Right atrium auricular region (tissue), 2 donors: ENCODE measurements at places on chromosomes 11 and 22.

DNA sequence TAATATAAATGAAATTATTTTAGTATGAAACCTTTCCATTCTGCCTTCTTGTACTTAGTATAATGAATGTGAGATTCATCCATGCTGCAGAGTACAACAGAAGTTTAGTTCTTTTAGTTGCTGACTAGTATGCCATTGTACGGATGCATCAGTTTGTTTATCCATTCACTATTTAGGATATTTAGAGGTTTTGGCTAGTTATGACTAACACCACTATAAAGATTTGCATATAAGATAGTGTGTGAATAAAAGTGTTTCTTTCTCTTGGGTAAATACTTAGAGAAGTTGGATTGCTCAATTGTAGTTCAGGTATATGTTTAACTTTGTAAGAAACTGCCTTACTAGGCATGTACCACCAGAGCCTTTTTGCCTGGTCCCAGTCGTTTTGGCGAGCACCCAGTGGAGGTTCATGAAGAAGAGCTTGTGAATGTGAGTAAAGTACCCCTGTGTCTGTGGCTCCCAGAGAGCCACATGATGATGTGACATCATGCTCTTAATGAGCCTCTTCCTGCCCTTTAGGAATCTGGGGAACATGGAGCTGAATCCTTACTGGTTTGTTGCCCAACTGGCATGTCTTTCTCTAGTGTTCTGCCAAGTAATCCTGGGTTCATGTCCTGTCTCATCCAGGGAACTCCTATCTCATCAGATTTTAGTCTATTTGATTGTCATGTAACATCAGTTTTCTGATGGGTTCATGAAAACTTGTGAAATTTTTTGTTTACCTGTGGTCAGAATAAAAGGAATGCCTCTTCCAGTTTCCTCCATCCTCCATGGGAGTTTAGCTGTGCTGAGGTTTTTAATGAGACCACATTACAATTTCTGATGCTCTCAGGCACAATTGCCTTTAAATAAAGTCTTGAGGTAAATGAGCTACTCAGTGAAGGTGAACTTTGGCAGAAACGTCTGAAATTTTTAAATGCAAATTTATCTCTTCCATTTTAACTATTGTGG lies 234.8 kb downstream of the CASP12 start:
- DNase-seq: no peak

- DNase-seq: no peak
These were observed 64.8 kb downstream of the CADM1 start for GRCh38 chr11:115439385-115439784.

- peak; percentile 46 for DNase-seq
These were observed 502.9 kb downstream of the BRD1 start for GRCh38 chr22:49324527-49325491.

- no peak for DNase-seq
These were observed 16.6 kb upstream of the CHKA start for GRCh38 chr11:68137833-68138232.

DNA sequence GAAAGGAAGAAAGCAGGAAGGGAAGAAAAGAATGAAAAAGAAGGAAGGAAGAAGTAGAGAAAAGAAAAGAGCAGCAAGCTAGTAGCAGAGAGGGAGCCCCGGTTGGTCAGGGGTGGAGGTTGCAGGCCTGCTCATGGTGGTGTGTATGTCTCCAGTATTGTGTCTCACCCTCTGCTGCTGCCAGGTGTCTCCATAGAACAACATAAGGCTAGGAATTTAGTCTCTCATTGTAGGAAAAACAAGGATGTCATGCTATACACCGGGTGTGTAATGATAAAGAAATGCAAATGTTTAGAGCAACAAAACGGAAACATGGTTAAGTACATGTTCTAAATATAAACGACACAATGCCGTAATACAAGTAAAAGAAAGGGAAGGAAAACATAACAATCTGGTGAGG lies 342.5 kb downstream of the NTM start:
- DNase-seq: no peak

- no peak for DNase-seq
These were observed 13.8 kb upstream of the TUBA8 start for GRCh38 chr22:18096823-18097222.

- DNase-seq: no peak
These were observed 21.0 kb upstream of the RAB30 start for GRCh38 chr11:83092488-83093384.

DNA sequence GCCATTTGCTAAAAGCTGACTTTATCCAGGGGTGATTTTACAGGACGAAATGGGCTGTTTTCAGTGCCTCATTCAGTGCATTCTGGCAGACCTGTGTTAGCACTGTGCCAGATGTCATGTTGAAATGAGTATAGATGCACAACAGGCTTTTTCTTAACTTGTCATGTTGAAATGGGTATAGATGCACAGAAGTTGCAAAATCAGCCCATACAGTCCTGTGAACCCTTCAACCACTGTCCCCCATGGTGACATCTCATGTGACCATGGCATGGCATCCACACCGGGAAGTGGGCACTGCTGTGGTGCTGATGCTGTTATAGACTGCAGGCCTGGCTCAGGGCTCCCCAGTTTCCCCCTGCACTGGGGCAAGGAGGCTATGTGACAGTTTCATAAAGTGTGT lies 2.5 kb downstream of the TALDO1 start:
- DNase-seq: no peak

DNA sequence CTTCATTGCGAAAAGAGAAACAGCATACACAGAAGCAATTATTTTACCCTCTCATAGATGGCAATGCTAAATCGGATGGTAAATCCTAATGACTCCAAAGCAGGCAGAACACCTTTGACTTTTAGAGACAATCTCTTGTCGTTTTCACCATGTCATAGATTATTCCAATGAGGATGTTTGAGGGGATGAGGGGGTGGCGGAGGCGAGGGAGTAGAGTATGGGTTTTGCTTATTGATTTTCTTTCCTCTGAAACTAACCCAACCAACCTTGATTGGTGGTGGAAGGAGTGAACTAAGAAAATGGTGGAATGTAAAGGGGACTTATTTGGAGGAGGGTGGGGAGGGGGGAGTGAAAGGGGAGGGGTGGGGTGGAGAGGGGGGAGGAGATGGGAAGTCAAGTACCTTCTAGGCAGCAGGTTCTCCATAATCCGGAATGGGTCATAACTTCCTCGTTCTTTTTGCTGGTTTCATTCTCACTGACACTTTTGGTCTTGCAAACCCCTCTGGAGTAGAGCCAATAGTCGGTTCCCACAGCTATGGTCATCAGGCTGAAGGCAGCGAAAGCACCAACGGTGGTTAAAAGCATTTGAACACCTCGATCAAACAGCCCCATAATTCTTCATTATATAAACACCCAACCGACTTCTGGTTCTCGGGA lies 1.5 kb downstream of the CACNG2 start:
- no peak for DNase-seq

- no peak for DNase-seq
These were observed 79.3 kb upstream of the SORL1 start for GRCh38 chr11:121372671-121373429.

GRCh38 chr11:64852804-64853509 lies 8.5 kb upstream of the CDC42BPG start:
- no peak for DNase-seq

DNA sequence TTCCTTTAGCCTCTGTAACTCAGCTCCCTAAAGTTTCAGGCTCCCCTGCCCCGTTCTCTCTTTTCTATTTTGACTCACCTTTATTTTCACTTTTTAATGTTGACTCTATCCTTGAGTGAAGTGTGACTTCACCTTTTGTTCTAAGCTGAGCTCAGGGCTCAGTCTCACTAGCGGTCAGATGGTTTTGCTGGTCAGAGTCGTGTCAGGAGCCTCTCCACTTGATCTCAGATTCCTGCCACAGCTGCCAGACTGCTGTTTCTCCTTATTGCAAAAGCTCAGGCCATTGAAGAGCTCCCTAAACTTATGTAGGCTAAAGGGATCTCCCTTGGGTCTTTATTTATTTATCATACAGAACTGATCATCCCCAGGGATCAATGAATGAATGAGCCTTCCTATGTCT lies 13.7 kb upstream of the POU2AF2 start:
- no peak for DNase-seq

DNA sequence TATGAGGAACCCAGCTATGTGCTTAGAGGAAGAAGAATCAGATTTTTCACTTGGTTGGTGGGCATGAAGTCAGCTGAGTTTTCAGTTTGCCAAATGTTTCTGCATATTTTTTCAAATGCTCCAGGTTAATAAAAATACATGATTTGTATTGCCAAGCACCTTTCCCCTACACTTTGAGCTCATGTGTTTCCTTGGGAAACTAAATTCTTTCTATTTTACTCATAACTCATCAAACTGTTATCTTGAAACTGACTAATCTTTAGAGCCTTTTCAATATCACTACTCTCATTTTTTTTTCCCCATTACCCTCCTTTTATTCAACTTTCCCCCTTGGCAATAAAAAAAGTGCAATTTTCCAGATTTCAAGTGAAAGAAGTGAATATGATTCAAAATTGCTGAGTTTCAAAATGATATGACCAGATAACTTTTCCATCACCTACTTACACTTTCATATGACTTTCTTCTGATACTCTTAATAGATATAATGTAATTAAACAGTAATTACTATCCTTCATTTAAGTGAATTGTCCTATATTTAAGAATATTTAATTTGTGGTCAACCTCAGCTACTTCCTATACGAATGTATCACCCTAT lies 91.9 kb upstream of the SOX6 start:
- no peak for DNase-seq

DNA sequence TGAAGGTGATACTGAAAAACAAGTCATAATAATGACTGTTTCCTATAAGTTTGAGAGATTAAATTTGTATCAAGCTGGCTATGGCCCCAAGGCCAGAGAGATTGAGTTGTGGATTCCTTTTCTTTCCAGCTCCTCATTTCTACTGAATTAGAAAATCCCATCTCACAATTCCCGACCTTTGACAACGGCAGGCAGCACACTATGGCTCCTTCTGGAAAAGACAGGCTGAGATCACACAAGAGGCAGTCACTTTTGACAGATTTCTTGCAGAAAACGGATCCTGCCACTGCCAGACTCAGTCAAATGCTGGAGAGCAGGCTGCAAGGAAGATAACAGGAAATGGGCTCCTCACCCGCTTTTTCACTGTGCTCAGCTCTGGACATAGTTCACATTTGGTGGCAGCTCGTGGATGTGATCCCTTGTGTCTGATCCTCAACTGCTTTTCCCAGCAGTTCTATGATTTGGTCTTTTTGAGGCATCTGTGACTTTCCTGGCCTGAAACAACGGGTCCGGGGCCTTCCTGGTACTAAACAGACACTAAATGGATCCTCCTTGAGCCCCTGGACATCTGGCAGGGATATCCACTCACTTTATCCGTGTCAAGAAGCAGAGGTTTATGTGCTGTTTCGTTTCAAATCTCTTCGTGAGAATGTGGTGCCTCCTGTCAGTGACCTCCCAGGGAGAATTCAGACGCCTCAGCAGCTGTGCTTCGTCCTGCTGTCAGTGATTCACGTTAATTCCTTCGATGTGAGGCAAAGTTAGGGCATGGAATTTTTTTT lies 26.1 kb upstream of the RTL6 start:
- peak; percentile 61 for DNase-seq

GRCh38 chr22:20577045-20577444 lies 69.6 kb downstream of the MED15 start:
- DNase-seq: no peak

DNA sequence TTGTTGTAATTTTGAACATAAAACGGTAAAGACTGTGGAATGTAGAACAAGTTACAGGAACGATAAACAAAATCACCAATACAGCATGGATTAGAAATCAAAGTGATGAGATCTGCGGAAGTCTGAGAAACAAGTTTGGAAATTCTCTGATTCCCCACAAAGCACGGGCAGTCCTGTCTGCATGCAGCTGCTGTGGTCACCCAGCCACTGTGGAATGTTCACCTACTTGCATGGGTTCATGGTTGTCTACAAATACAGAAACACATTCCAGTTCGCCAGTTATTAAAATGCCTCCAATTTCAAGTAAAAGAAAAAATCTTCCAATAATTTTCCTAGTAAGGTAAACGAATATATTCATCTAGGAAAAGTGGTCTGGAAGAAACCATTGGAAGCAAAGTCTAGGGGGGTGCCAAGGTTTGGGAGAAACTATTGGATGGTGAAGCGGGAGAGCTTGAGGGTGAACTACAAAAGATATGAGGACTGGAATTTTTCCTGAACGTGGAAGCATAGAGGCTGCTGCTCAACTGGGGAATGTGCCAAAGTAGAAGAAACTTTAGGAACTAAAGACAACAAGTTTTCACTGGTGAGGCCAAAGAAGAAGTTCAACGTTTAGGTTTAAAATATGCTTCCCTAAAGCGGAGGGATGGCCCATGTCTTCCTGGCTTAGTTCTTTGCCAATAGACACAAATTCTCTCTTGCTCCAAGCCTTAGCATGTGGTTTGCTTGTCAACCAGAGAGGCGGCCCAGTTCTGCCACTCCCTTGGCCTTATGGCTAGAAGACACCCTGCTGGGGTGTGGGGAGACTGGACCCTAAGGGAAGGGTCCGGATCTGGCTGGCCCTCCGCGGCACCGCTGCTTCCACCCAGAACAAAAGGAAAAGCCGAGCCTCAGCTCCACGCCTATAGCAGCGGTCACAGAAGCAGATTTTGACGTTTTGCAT lies 70.2 kb downstream of the CTTN start:
- no peak for DNase-seq

GRCh38 chr11:96361778-96362177 lies 18.8 kb upstream of the MAML2 start:
- no peak for DNase-seq

GRCh38 chr11:1375955-1376258 lies 13.8 kb upstream of the BRSK2 start:
- DNase-seq: no peak

GRCh38 chr11:92130421-92130831 lies 94.2 kb upstream of the FAT3 start:
- no peak for DNase-seq

DNA sequence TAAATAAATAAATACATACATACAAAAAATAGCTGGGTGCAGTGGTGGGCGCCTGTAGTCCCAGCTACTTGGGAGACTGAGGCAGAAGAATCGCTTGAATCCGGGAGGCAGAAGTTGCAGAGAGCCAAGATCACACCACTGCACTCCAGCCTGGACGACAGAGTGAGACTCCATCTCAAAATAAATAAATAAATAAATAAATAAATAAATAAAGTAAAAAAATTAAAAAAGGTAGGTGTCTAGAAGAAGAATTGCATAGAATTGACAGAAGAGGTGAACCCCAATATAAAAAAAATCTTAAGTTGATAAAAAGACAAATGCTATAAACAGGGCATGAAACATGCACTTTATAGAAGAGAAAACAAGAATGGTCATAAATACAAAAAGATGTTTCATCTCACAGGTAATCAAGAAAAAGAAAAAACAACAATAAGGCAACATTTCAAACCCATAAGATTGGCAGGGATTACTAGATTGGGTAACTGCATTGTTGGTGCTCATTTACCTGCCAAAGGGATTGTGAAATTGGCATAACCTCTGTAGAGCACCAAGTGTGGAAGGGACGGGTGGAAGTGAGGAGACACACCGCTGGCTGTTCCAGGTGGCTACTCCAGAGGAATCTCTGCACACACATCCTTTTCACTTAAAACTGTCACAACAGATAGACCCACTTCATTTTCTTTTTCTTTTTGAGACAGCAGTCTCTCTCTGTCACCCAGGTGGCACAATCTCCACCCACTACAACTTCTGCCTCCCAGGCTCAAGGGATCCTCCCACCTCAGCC lies 44.7 kb downstream of the NF2 start:
- no peak for DNase-seq
